ENCODE measurements at places on chromosomes 13 and 19. TPM values are rescaled to one million over a fixed set of nuclear protein-coding genes. Genes with fewer than 3 reads are reported as not detected.

- no peak for DNase-seq
Measured at GRCh38 chr19:6260912-6261650, 18.7 kb downstream of the MLLT1 start.

DNA sequence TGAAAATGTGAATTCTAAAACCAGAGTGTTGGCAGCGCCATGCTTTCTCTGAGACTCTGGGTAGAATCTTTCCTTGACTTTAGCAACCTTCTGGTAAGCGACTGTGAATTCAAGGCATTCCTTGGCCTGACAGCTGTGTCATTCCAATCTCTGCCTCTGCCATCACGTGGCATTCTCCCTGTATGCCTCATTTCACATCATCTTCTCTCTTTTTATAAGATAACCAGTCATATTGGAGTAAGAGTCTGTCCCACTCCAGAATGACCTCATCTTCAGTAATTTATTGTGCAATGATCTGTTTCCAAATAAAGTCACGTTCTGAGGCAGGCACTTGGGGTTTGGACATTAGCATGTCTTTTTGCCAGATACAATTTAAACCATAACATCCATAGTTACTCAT, 103.4 kb upstream of the POSTN start:
- DNase-seq: no peak

The SMIM24 gene
- not detected for total RNA-seq

The PLVAP gene
- 0.21 TPM for total RNA-seq

The DMRTC2 gene
- total RNA-seq: not detected

DNA sequence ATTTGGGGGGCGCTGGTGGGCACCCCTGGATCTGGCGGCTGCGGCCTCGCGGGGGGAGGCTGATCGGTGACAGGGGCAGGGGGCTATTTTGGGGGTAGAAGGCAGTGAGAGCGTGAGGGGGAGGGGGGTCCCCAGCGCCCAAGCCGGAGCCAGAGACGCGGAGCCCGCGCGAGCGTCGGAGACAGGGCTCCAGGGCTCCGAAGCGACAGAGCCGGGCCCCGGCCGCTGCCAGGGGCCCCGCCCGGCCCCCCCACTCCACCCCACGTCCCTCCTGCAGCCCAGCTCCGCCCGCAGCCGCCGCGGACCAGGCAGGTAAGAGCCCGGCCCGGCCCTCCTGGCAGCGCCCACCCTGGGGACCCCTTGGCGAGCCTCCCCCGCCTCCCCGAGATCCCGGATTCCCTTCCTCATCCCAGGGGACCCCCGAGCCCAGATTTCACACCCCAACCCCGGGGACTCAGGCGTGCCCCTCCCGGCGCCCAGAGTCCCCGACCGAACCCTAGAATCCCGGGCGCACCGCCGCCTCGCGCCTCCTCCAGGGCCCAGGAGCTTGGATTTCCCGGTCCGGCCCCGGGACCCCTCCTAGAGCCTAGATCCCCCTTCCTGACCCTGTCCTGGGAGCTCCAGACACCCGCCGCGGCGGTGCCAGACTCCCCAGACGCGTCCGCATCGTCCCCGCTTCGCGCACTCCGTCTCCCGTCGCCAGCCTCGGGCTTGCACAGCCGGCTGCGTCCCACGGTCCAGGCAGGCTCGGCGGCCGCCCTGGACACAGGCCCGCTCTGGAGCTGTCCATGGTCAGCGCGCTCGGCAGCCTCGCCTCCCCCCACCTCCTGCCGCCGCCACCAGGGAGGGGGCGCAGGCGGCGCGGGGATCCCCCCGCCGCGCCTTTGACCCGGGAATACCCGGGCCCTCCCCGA, at the start of gene PPFIA3:
Gene PPFIA3 (plus strand): TSS at position 134 of the 914 bp plus-strand sequence. CDS start 8,330 bp downstream, outside the sequence.
- no peak for DNase-seq

The ZNF382 gene
- total RNA-seq: 9.1 TPM

DNA sequence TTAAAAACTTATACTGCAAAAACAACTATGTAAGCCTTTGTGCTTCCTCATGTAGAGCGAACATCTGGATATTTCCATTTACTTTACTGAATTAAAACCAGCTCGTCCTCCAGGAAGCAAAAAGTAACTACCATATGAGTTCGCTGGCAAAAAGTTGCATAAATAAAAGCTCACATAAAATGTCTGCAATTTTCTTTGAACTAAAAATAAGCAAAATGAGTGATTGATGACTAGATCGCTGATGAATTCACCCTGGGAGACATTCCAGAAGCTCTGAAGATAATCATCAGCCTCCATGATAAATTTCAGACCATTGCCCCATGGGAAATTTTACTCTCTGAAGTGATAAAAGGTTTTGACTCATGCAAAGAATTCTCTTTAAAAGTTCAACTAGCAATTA, 67.3 kb upstream of the SACS start:
- no peak for DNase-seq

All from pulmonary artery endothelial cell (primary cell).